ENCODE measurements at places on chromosomes 2 and 18. TPM values are rescaled to one million over a fixed set of nuclear protein-coding genes. Genes with fewer than 3 reads are reported as not detected.

GRCh38 chr2:115654362-115654761 is 1211.9 kb downstream of the DPP10 start:
- H3K27ac ChIP-seq, result no peak overlapping the region
- no peak for DNase-seq

- peaks cover 19% of the 10 kb centered on the region for H3K36me3 ChIP-seq
- no peak overlapping the region for H3K4me3 ChIP-seq
- H3K4me1 ChIP-seq, result peaks cover 8% of the 10 kb centered on the region
Observed at GRCh38 chr18:49795612-49796552, 17.5 kb downstream of the ACAA2 start.

DNA sequence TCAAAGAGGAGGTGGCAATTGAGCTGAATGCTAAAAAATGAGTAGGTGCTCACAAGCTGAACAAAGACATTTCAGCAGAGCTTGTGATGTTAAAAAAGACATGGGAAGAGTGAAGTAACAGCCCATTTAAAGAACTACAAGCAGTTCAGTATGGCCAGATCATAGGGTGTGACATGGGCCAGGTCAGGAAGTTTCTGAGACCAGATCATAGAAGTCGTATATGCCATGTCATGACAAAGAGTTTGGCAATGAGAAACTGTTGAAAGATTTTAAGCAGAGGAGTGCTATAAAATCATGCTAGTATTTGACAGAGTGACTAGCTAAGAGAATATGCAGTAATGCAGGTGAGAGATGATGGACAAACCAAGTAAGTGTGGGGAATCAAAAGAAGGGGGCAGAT is 7.3 kb upstream of the PELI1 start:
- no peak overlapping the region for H3K4me3 ChIP-seq
- no peak overlapping the region for H3K27ac ChIP-seq
- DNase-seq, result no peak
- peaks cover 8% of the 10 kb centered on the region for H3K4me1 ChIP-seq

- no peak for DNase-seq
- no peaks in the 10 kb centered on the region for H3K4me1 ChIP-seq
- H3K27ac ChIP-seq, result no peak overlapping the region
- H3K36me3 ChIP-seq, result no peaks in the 10 kb centered on the region
- H3K27me3 ChIP-seq, result peaks cover 6% of the 10 kb centered on the region
- no peak overlapping the region for H3K4me3 ChIP-seq
Observed at GRCh38 chr2:15127301-15127700, 433.8 kb downstream of the NBAS start.

DNA sequence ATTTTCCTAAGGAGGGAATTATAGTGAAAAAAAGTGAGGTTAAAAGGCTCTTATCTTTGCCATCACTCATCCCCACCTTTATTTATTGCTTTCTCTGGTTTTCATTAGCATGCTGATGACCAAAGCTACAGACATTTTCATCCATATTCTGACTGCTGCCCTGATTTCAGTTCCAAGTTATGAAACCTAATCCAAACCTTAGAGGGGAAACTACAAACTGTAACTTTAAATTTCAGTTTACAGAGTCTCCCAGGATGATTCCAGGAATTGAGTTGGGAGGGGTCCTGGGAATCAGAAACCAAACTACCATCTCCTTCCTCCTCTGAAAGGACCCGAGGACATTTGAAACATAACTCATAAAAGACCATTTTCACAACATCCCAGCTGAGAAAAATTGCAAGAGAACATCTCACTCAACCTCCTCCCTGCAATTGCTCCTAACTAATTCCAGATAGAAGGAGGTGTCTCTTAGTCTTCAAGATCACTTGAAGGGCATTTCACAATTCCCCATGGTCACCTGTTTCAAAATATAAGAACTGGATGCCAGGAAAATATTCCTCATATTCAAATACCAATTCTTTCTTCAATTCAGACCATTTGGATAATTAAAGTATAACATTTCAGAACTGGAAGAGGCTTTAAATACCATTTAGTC is 520.6 kb downstream of the TNS1 start:
- H3K36me3 ChIP-seq, result no peaks in the 10 kb centered on the region
- no peaks in the 10 kb centered on the region for H3K4me1 ChIP-seq
- no peaks in the 10 kb centered on the region for H3K27me3 ChIP-seq
- H3K27ac ChIP-seq, result no peak overlapping the region
- DNase-seq, result no peak

DNA sequence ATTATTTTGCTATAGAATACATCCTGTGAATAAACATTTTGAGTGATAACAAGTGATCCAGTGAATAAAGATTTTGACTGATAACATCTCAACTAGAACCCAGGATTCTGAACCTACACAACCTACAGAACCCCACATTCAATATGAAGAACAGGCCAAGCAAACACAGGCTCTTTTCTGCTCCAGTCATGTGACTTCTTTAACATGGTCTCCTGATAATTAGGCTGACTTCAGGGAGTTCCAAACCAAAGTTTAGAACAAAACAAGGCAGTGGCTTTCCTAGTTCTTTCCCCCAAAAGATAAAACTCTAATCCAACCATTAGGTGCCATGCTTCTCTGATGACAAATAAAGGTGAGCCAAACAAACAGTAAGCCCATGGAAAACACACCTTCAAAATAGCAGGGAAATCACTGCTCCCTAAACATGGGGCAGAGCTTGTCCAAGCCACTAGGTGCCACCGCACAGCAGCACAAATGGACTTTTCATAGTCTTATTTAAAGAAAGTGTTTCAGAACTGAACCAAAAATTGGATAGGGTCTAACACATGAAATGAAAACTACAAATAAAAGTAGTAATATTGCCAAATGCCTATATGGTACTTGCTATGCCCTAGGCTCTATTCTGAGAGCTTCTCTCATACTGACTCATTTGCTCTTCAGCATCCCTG is 95.3 kb downstream of the EVA1A start:
- no peaks in the 10 kb centered on the region for H3K36me3 ChIP-seq
- H3K27ac ChIP-seq, result no peak overlapping the region
- H3K4me3 ChIP-seq, result no peak overlapping the region
- H3K27me3 ChIP-seq, result peaks cover 29% of the 10 kb centered on the region
- peak; percentile 15 for DNase-seq

- H3K27me3 ChIP-seq, result peaks cover 27% of the 10 kb centered on the region
- DNase-seq, result peak; percentile 59
- H3K27ac ChIP-seq, result no peak overlapping the region
- no peak overlapping the region for H3K4me3 ChIP-seq
- H3K4me1 ChIP-seq, result peaks cover 5% of the 10 kb centered on the region
- peaks cover 2% of the 10 kb centered on the region for H3K36me3 ChIP-seq
Observed at GRCh38 chr2:230824406-230824978, 40.2 kb upstream of the ITM2C start.

IL36RN gene
- not detected for total RNA-seq

FAM110C gene
- not detected for total RNA-seq

UGT1A8 gene
- not detected for total RNA-seq

Measured in activated naive CD4-positive, alpha-beta T cell treated with anti-CD3 and anti-CD28 coated beads for 36 hours (primary cell).